Dermis microvascular lymphatic vessel endothelial cell (primary cell): ENCODE measurements at places on chromosomes 13 and 19.

DNA sequence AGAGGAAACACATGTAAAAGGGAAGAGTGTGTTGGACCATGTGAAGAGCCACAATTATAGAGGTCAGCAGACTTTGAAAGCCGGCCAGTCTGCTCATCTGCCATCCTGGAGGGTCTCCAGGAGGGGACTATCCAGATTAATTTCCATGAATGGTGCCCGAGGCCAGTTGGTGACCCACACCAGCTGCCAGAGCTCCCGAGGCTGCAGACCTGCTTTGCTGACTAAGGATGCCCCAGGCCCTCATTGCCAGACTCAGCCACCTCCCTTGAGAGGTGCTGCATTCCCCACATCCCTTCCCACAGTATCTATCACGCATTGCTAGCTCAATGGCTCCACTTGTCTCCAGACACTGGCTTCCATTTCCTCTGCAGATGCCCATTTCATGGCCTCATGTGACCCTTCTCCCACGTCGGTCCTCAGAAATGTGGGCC, 110.3 kb downstream of the NALCN start:
- no peak for DNase-seq

- no peak for DNase-seq
These were observed 6.1 kb upstream of the RBM42 start for GRCh38 chr19:35622750-35623149.

DNA sequence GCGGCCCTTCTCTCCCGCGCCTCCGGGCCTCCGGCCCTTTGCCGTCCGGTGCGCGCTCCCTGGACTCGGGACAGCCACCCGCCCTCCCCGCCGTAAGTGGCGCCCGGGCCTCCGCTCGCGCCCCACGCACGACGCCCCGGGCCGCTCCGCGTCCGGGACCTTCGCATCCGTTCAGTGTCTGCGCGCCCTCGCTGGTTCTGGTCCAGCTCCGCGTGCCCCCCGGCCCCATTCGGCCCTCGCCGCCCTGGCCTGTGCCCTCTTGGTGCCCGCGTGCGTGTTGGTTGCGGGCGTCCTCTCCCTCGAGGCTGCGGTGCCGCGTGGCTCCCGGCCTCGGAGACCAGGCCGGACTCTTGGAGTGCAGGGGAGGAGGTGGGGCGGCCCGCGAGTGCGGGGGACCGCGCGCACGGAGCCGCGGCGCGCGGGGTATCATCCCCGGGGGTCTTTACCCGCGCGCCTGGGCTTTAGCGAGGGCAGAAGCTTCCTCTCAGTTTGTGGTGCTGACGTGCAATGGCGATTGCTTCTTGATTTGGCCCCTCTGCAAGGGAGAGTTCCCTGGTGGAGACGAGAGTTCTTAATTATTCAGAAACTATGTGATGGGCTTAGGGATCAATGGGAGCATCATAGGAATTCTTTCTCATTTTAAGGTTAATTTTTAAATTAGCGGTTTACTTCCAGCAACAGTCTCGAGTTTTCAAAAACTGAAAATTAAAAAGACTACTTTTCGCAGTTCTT, 757 bp downstream of the WASF3 start:
- DNase-seq, result no peak

- no peak for DNase-seq
These were observed 432.2 kb upstream of the ZNF507 start for GRCh38 chr19:31913103-31913661.

DNA sequence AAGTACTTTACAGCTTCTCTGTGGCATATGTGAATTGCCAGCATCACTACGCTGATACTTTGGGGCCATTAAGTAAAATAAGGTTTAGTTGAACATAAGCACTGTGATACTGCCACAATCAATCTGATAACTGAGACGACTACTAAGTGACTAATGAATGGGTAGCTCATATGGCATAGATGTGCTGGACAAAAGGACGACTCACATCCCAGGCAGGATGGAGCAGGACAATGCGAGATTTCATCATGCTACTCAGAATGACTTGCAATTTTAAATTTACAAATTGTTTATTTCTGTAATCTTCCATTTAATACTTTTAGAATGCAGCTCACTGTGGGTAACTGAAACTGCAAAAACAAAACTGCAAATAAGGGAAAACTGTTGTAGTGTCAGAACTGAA, 13.6 kb downstream of the CCDC122 start:
- DNase-seq, result no peak

- no peak for DNase-seq
These were observed 1.4 kb downstream of the TMEM272 start for GRCh38 chr13:51843529-51843928.

DNA sequence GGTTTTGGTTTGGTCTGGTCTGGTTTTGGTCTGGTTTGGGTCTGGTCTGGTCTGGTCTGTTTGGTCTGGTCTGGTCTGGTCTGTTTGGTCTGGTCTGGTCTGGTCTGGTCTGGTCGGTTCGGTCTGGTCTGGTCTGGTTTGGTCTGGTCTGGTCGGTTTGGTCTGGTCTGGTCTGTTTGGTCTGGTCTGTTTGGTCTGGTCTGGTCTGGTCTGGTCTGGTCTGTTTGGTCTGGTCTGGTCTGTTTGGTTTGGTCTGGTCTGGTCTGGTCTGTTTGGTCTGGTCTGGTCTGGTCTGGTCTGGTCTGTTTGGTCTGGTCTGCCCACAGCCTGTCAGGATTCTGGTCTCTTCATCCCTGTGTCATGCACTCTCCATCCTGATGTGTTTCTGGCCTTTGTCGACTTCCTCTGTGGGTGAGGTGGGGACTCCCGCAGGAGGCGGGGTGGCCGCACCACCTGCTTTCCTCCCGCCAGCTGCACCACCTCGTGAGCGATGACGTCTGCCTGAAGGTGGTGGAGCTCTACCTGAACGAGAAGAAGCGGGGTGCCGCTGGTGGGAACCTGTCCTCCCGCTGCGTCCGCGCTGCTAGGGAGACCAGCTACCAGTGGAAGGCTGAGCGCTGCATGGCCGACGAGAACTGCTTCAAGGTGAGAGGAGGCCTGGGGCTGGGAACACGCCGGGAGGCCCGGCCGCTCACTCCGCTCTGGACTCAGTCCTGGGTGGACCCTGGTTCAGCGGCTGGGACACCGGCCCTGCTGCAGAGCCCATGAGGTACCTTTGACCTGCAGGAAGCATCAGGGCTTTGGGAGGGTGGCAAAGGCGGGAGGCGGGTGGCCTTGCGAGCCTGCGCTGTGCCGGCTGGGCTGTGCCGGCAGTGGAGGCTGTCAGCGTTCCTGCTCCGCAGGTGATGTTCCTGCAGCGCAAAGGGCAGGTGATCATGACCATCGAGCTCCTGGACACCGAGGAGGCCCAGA, 12.9 kb upstream of the F2RL3 start:
- DNase-seq, result peak; percentile 16
